ENCODE measurements at places on chromosomes 1 and 21. TPM values are rescaled to one million over a fixed set of nuclear protein-coding genes. Genes with fewer than 3 reads are reported as not detected.

DNA sequence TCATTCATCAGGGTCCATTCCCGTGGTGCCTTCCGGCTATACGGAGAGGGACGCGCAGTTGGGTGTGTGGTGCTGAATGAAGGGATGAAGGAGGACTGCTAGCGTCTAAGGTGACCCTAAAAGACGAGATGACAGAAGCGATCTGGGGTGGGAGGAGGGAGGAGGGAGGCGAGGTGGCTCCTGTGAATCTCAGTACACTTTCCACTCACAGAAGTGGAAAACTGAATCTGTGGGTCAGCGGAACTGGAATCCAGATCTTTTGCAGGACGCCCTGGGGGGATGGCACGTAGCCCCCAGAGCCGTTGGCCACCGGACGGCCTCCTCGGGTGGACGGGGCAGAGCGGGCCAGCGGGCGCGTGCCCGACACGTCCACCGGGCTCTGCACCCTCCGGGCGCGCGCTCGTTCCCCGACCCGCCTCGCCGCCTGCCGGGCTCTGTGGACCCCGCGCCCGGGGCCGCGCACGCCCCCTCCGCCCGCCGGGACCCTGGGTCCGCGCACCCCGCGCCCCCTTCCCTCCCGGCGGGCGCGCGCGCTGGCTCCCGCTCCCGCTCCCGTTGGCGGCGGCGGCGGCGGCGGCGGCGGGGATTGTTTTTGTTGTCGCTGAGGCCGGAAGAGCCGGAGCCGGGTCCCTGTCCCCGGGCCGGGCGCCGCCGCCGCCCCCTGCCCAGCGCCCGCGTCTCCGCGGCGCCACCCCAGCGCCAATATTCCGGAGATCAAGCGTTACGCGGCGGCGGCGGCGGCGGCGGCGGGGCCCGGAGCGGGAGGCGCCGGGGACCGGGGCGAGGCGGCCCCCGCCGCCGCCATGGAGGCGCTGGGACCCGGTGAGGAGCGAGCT lies at the start of gene AGO4:
AGO4 (plus strand) TSS at position 403 of the 836 bp plus-strand sequence; CDS start at position 804, 401 bp downstream.
- DNase-seq = peak; percentile 51

DNA sequence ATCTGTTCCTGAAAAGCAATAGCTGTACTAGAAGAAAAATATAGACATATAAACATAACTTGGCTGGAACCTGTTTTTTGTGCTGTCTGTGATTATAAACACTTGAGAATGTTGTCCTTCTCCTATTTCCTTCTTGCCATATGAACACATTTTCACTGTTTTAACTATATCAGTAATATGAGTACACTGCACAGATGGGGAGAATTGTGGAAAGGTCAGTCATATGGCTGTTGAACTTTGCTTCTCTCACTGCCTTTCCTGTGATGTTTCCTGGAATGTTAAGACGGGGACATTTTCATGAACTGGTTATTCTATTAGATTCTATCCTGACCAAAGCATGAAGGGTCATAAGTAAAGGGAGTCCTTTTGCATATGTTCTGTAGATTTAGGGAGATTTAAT lies 24.9 kb downstream of the HMCN1 start:
- DNase-seq = no peak

GRCh38 chr1:88897070-88897730 lies 5.8 kb upstream of the GTF2B start:
- no peak for DNase-seq

Gene VSIG8
- 1.2 TPM for polyA plus RNA-seq

GRCh38 chr1:3074800-3075199 lies 5.8 kb downstream of the PRDM16 start:
- no peak for DNase-seq

DNA sequence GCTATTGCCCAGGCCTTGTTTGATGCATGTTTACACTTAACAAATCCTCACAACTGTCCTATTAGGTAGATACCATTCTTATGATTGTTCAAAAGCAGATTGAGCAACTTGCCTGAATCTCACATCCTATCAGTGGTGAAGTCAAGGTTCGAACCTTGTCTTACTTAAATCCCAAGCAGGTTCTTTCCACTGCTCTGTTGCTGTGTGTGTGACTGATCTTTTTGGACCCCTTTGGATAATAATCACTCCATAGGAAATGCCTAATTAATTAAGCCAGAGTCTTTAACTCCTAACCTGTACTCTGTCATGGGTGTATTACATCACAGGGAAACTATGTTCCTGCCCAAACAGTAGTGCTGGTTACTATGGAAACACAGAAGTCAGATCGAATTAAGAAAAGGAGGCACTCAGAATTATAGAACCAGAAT lies 84.2 kb downstream of the SPATA46 start:
- DNase-seq = no peak

Gene IL22RA1
- 3.4 TPM for polyA plus RNA-seq

DNA sequence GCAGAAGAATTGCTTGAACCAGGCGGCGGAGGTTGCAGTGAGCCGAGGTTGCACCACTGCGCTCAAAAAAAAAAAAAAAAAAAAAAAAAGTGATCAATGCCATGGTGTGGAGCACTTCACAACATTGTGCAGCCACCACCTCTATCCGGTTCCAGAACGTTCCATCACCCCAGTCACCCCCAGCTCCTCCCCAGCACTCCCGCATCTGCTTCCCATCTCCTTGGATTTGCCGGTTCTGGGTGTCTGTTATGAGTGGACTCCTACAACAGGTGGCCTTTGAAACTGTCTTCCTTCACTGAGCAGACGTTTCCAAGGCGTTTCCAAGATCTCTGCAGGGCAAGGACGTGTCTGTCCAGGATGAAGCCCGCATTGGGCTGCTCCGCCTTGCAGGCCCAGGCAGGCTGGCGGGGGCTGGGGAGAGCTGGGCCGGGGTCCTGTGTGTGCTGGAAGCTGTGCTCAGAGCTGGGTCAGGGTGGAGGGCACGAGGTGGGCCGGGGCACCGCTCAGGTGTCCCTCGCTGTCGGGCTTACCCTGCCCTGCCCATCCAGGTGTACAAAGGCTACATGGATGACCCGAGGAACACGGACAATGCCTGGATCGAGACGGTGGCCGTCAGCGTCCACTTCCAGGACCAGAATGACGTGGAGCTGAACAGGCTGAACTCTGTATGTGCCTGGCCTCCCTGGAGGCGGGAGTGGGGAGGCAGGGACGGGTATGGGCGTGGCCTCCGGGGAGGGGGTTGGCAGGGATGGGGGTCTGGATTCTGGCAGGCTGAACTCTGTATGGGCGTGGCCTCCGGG lies 14.9 kb upstream of the LRRC3 start:
- DNase-seq = no peak

- no peak for DNase-seq
Measured at GRCh38 chr1:169160845-169161495, 54.5 kb downstream of the ATP1B1 start.

DNA sequence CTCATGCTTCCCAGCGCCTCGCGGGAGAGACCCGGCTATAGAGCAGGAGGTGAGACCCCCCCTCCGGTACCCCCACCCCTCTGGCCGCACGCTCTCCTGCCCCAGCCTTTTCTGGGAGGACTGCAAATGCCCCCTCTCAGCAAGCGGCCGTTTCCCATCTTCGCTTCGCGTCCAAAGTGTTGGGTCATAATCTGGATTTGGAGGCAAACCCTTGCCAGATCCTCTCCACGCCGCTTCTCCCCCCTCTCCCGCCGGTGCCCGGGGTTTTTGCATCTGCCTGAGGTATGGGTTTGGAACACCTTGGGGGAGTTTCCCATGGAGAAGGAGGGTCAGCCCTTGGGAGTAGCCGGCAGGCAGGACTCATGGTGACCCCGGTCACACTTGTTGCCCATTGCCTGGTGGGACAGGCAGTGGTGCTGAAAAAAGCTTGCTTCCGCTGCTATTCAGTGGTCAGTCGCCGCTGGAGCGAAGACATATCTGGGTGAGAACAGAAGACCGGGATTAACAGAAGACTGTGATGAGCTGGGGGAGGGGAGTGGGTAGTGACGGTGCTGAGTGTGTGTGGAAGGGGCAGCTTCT lies 935 bp downstream of the KCNK2 start:
- DNase-seq = no peak

GRCh38 chr1:35186239-35186638 lies 6.7 kb downstream of the SFPQ start:
- no peak for DNase-seq

All from left renal cortex interstitium (tissue), 4 donors.